ENCODE measurements at places on chromosomes 4 and X.

DNA sequence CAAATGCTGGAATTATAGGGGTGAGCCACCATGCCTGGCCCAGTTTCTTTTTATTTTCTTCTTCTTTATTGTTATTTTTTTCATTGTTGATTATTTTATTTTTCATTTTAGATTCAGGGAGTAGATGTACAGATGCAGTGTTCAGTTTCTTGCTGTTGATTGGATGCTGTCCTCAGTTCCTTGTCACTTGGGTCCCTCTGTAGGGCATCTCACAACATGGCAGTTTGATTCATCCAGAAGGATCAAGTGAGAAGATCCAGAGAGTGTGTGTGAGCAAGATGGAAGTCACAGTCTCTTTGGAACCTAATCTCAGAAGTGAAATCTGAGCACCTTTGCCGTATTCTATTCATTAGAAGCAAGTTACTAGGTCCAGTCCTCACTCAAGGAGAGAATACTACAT is 20.9 kb downstream of the HMGB3 start:
- no peak for DNase-seq

DNA sequence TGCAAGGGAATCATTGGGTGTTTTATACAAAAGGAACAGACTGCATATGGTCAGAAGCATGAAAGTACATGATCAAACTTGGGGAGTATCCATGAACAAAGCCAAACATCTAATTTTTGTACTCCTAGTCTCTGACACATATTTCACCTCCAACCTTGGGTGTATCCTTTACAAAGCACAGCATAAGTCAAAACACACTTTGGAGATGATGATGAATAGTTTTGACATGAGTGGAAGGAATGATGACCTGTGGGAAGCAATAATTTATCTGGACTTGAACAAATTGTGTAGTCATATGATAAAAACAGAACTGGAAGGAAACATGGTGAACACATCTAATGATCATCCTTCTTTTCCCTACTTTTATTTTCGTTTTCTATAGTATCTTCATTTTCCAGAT is 108.7 kb upstream of the PLS3 start:
- DNase-seq: no peak

- DNase-seq: no peak
Observed at GRCh38 chrX:71366674-71367256, 608 bp downstream of the TAF1 start.

GRCh38 chr4:152660526-152660925 is 19.3 kb downstream of the TMEM154 start:
- DNase-seq: no peak

DNA sequence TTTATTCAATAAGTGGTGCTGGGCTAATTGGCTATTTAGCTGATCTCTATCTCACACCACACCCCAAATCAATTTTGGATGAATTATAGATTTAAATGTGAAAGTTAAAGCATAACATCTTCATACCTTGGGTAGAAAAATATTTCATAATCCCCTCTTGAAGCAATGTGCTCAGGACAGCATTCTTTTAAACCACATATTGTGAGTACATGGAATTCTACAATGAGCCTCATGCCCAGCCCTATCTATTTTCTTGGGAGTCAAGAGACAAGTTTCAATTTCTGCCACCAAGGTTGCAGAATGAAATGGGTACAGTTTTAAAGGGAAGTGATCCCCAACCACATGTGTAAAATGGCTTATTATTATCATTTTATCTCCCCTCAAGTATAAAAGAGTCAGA is 30.6 kb upstream of the GPRIN3 start:
- no peak for DNase-seq

GRCh38 chr4:105541420-105541819 is 11.0 kb upstream of the ARHGEF38 start:
- DNase-seq: no peak

- no peak for DNase-seq
Observed at GRCh38 chr4:81466841-81467671, 4.7 kb downstream of the RASGEF1B start.

- DNase-seq: no peak
Observed at GRCh38 chrX:150150076-150150779, 211.9 kb upstream of the EOLA2 start.

GRCh38 chrX:10622197-10622596 is 1.8 kb upstream of the MID1 start:
- DNase-seq: no peak

DNA sequence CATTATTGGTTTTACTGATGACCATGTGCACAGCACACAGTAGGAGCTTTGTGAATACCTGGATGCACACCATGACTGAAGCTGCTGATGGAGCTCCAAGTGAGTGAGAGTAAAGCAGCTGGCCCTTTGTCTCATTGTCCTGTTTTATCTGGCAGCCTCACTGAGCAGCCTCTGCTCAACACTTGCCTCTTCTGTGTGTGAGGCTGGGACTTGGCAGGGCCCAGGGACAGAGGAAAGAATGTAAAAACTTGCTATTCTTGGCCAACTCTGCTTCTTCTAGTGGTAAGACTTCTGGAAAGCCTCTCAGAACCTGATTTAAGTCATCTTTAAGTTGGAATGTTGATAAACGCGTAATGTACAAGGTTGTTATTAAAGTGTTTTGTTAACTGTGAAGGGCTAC is 61.4 kb downstream of the BEX1 start:
- DNase-seq: no peak

- DNase-seq: no peak
Observed at GRCh38 chr4:150332086-150332485, 249.9 kb upstream of the MAB21L2 start.

DNA sequence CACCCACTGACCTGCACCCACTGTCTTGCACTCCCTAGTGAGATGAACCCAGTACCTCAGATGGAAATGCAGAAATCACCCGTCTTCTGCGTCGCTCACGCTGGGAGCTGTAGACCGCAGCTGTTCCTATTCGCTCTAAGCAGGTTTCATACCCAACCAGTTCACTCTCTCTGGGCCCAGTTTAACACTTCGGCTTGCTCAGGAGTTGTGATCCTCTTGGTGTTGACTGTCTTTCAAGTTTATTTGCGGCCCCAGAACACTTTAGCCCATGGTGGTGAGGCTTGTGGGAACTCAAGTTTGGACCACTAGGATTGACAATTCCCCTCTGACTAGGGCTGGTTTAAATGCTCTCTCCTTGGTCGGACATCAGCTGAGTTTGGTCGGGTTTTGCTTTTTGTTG is 147.0 kb downstream of the DACH2 start:
- no peak for DNase-seq

- peak; percentile 57 for DNase-seq
Observed at GRCh38 chrX:41559235-41560052, 112.3 kb downstream of the NYX start.

DNA sequence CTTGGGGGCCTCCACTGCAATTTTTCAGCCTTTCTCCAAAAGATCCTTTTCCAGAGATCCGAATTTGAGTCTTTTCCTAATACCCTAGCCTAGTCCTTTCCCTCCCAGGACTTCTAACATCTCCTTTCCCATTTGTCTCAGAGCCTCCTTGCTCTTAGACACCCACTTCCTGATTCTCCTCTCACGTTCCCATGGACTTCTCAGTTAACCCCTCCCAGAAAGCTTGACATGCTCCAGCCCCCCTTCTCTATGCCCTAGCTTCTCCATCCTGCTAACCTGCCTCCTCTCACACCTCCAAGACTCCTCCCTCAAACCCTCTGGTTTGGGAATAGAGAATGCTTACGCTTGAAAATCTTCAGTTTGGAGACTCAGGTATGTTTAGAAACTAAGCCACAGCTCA is 2.5 kb downstream of the UBA1 start:
- DNase-seq: no peak

DNA sequence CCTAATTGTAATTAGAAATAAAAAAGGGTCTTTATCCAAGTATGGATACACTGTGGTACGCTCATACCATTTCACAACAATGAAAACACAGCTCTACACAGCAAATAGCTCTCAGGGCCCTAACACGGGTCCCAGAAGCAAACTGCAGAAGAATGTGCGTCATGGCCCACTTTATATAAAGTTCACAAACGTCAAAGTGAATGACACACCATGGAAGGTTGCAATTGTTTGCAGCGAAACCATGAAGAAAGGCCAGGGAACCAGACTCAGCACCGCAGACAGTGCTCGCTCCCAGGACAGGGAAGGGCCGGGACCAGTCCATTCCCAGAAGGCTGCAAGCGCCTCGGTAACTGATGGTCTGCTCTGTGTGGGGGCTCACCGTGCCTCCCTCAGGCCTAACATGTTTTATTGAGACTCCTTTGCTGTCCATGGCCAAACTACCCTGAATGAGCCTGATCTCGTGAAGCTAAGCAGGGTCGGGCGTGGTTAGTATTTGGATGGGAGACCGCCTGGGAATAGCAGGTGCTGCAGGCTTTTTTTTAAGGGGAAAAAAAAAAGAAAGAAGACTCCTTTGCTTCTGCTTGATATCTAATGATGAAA is 47.8 kb downstream of the ACOX3 start:
- no peak for DNase-seq

DNA sequence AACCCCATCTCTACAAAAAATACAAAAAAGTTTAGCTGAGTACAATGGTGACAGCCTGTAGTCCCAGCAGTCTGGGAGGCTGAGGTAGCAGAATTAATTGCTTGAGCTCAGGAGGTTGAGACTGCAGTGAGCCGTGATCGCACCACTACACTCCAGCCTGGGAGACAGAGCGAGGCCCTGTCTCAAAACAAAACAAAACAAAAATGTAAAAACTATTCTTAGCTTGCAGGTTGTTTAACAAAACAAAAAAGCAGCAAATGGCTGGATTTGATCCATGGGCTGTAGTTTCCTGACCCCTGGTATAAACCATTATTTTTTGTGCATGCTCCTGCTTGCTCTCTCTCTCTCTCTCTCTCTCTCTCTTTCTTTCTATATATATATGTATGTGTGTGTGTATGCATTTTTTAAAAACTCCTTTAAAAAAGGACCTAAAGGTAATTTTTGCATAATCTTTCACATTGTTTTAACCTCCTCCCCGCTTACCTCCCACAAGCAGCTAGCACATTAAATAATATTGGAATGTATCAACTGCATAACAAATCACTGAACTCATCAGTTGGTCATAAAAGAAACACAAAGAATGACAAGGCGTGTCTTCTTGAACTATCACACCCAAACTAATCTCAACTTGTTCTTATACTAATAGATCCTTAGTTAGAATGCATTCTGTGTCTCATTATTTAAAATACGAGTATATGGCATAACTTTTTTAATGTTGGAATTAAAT is 4.8 kb downstream of the AREG start:
- no peak for DNase-seq

- no peak for DNase-seq
Observed at GRCh38 chr4:104010722-104011121, 290.9 kb upstream of the TACR3 start.

DNA sequence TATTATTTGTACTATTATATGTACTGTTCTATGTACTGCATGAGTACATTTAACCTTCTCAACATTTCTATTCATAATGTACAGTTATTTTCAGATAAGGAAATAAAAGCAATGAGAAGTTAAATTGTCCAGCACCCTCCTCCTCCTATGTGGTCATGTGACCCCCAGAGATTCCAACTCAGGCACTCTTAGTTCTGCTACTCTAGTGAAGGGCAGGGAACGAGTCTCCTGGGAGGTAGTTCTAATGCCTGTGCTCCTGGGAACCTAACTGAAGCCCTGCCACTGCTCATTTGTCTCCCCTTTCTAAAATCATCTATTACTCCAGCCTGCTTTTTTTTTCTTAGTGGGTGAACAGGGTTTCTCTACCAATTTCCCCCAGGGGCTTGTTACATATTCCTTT is 105.9 kb upstream of the GPRIN3 start:
- no peak for DNase-seq

- no peak for DNase-seq
Observed at GRCh38 chr4:80295826-80296225, 29.4 kb downstream of the FGF5 start.

DNA sequence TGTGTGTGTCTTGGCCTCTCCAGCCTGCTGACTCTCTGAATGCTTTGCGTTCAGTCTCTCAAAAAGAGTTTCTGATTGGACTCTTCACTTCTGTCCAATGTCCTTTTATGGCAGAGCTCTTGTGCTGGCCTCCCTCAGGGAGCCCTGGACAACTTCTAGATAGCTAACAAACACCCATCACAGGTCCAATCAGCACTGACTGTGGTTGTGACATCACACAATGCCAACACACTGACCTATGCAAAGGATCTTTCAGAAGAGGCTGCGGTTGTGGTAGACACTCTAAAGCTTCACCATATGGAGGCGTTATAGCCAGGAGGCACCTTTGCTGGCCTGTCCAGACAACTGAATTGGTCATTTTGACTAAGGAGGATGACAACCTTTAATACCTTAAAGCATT is 53.8 kb upstream of the LSM6 start:
- DNase-seq: no peak

DNA sequence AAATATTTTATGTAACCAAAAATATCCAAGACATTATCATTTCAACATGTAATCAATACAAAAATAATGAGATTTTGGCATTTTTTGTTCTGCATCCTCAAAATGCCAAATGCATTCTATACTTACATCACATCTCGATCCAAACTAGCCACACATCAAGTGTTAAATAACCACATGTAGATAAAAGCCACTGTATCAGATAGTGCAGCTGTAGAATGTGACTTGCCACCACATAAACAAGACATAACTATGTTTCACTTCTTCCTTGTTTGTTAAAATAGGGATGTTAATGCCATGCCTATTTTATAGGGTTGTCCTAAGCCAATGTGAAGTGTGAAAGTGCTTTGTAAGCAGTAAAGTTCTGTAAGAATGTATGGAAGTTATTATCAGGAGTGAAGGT is 20.9 kb downstream of the INTS6L start:
- no peak for DNase-seq

GRCh38 chrX:130120321-130120731 is 10.0 kb upstream of the ELF4 start:
- DNase-seq: no peak

DNA sequence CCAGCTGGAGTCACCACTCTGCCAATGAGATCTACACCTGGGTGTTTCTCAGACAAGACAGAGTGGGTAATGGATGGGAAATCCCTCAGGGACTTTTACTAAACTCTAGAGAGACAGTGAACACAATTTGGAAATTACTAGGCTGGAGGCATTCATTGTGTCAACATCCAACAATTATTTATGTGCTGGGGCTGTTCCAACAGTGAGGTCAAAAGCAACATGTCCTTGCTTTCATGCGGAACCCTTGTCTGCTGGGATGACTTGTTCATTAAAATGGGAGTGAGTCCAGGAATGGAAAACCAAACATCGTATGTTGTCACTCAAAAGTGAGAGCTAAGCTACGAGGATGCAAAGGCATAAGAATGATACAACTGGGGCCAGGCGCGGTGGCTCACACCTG is 54.0 kb downstream of the DRD5 start:
- no peak for DNase-seq

DNA sequence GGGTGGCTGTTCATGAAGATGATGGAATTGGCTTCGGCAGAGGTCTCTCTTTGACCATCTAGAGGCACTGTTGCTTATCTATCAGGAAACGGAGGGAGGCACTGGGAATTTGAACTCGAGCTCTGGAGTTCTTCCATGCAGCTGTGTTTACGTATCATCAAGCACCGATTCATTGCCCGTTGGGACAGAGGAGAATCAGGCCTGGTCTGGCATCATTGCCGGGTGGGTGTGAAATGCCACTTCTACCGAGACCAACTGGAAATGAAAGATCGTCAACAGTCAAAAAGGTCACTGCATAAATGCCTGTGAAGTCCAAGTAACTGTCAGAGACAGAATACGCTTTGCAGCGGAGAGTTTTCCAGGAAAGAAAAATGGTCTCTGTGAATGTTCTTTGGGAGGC is 166.9 kb downstream of the ASMT start:
- DNase-seq: no peak

GRCh38 chrX:72048510-72049455 is 82.9 kb downstream of the RTL5 start:
- DNase-seq: no peak

All from left forelimb (tissue), 1 donor.